Epithelial cell of proximal tubule (primary cell): ENCODE measurements at places on chromosomes 13 and 19. TPM values are rescaled to one million over a fixed set of nuclear protein-coding genes. Genes with fewer than 3 reads are reported as not detected.

Gene C19orf18
- total RNA-seq = not detected in 2 replicates

Gene CCL25
- not detected in 2 replicates for total RNA-seq

Gene NLRP11
- total RNA-seq = not detected in 2 replicates

Gene ZNF382
- 3.9 and 8.6 TPM in 2 replicates for total RNA-seq

DNA sequence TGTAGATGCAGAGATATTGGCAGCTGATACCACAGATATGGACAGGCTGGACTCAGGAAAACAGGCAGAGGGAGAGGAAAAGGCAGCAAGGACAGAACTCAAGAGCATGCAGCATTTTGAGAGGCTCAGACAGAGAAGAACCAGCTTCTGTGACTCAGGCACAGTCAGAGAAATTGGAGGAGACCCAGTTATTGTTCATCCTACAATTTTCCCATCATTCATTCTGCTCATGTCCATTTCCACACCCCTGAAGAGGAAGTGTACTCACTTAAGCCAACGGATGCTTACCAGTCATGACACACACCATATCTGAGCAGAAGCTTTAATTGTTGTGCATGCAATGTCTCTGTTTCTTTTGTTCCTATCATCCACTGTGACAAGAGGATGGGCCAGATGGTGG, 359.8 kb upstream of the HTR2A start:
- no peak for DNase-seq

- DNase-seq = no peak
Observed at GRCh38 chr13:106752584-106753170, 184.7 kb upstream of the ARGLU1 start.

GRCh38 chr13:103523858-103524257, 457.6 kb upstream of the SLC10A2 start:
- DNase-seq = no peak

GRCh38 chr13:83975655-83976165, 93.4 kb upstream of the SLITRK1 start:
- no peak for DNase-seq
